ENCODE measurements at places on chromosomes 4 and X. TPM values are rescaled to one million over a fixed set of nuclear protein-coding genes. Genes with fewer than 3 reads are reported as not detected.

NPNT gene
- total RNA-seq: not detected

DNA sequence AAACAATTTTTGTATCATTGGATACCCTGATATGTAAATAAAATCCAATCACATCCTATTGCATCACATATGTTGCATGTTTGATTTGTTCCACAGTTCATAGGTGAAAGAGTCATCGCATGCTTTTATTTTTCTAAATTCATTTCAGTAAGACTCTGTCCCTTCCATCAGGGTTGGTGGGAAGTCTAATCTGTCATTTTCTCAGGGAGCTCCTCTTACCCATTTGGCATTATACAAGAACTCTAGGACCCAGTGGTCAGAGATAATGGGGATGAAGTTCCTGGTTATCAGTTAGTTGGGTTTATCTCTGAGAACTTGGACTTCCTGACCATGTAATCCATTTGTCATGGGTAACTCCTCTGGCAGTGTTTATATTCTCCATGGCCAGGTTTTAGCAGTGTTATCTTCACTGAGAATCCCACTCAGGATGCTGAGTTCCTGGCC is 227.1 kb upstream of the JADE1 start:
- no peak for DNase-seq

DNA sequence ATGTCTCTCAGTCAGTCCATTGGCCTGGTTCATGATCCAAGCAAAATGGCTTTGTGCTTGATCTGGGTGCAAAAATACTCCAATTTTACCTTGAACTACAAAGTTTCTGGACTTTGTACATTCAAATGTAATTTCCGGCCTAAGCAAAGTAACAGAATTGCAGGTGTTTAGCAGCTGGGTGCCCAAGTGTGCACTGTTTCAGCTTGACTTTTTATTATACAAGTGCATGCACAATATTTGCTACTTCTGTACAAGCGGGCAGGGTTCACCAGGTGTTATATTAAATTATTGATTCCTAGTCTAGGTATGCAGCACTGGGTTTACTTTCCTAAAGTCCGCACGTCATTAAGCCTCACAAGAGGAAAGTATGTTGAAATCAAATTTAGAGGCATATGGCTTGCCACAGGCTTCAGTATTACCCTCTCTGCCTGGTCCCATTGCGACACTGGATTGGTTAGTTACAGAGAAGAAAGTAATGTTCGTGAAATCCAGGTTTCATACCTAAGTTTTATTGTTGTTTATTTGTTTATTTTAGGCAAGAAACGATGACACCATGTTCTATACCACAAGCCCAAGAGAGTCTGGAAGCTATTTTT is 376.9 kb upstream of the CTSO start:
- DNase-seq: no peak

GRCh38 chr4:147192679-147193078 is 247.0 kb upstream of the TTC29 start:
- no peak for DNase-seq

DNA sequence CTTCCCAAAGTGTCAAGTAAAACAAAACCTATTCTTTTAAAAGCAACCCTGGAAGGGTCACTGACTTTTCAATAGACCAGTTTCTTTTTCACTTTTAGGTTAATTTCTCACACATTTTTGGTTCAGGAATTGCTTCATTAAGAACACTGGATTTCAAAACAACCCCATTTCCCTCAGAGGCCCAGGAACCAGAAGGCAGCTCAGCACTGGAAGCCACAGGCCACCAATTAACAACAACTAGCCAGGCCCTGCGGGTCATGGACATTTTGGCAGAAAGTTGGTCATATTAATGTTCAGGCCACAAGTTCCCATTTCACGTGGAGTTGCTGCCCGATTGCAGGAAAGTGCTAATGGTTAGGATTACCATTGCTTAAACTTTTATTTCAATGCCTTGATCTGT is 39.8 kb downstream of the HAND2 start:
- no peak for DNase-seq

DNA sequence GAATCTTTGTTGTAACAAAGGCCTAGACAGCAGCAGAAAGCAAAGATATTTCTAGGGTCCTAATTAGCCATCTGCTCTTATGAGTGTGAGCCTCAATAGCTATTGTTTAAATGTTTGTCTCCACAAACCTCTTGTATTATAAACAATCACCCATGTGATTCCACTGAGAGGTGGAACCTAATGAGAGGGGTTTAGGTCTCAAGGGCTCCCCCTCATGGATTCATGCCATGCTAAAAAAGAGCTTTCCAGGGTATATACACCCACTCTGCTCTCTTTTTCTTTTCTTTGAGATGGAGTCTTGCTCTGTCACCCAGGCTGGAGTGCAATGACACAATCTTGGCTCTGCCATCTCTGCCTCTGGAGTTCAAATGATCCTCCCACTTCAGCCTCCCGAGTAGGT is 42.1 kb downstream of the TRIM61 start:
- DNase-seq: no peak
